ENCODE measurements at places on chromosomes 7 and 10.

DNA sequence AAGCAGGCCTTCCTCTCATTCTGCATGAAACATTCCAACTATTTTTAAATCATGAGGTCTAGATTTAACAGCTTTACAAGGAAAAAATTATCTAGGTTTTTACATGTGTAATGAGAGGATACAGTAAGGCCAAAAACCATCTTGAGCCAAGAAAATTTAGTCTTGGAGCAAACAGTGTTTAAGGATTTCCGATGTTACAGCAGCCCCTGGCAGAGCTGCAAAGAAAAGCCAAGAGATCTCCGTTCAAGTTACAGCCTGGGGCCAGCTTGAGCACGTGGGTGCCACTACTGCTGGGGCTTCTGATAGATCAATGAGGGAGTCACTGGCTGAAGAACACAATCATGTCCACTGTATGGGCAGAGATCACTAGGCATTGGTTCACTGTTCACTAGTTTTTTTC, 156.2 kb downstream of the EVX1 start:
- DNase-seq, result no peak

DNA sequence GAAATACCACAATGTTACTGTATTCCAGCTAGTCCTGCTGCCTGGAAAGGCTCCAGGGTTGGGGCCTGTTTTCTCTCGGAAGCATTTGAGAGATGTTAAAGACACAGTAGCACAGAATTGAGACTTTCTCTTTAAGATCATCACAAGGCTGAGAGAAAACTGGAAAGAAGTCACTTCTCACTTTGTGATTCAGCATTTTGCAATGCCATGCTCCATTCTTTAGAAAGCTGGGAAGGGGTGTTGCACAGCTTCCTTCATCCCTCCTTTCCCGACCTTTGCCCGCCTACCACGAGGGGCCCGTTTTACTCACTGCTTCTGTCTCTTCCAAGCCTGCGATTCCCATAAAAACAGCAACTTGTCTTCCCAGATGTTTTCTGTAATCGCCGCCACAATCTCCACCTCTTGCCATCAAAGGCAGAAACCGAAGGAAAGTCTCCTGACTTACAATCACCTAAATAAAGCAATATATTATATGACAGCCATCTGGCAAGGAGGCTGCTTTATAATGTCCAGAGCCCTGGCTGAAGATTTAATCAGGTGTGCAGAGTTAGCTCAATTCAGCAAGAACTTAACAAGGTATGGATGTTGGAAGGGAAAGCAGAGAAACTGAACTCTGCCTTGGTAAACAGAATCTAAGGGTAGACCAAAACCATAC, 18.9 kb downstream of the NOD1 start:
- DNase-seq, result no peak

- DNase-seq, result no peak
Measured at GRCh38 chr10:88038268-88038667, 174.8 kb downstream of the PTEN start.

GRCh38 chr10:85604884-85605283, 761.7 kb downstream of the GRID1 start:
- no peak for DNase-seq

DNA sequence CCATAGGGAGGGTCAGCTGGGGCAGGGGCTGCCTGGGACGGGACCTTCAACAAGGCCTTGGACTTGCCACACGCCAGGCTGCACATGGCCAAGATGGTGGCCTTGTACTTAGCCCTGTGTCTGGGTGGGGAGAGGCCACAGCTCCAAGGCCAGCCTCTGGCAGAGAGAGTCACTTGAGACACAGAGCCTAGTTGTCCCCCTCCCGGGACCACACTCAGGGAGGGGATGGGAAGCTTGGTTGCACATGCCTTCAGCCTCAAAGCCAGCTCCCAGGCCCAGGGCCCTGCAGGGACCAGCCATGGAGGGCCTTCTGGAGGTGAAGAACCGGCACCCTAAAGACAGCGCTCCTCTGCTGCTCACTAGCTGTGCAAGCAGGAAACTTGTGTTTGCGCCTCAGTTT, 16.7 kb downstream of the MMRN2 start:
- no peak for DNase-seq

GRCh38 chr10:1007583-1007982, 18.1 kb downstream of the IDI2 start:
- no peak for DNase-seq

DNA sequence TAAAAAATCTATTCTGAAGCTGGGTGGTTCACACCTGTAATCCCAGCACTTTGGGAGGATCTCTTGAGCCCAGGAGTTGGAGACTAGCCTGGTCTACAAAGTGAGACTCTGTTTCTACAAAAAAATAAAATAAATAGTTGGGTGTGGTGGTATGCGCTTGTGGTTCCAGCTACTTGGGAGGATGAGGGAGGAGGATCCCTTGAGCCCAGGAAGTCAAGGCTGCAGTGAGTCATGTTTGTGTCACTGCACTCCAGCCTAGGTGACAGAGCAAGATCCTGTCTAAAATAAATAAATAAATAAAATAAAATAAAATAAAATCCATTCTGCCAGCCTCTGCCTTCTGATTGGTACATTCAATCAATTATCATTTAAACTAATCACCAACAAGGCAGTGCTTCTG, 17.5 kb downstream of the ZNF33A start:
- DNase-seq, result no peak

GRCh38 chr10:35351021-35351420, 14.7 kb downstream of the CCNY start:
- no peak for DNase-seq

GRCh38 chr7:101278461-101279292, 33.8 kb upstream of the FIS1 start:
- no peak for DNase-seq

DNA sequence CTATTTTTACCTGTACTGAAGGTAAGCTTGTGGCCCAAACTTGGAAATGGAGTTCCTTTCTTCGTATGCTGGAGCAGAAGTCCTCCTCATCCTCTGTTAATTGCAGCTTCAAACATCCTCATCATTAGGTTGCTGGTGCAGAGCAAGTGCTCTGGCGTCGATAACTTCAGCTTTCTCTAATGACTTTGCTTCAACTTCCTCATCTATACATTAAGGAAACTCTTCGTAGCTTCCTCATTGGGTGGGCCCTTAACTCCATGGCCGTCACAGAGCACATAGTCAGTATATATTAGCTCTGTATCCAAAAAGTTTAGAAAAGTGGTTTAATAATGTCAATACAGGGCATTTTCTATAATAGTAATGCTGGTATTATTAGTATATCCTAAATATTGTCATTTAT, 447.7 kb downstream of the SUGCT start:
- no peak for DNase-seq

- no peak for DNase-seq
Measured at GRCh38 chr7:47383072-47383471, 198.8 kb downstream of the TNS3 start.

DNA sequence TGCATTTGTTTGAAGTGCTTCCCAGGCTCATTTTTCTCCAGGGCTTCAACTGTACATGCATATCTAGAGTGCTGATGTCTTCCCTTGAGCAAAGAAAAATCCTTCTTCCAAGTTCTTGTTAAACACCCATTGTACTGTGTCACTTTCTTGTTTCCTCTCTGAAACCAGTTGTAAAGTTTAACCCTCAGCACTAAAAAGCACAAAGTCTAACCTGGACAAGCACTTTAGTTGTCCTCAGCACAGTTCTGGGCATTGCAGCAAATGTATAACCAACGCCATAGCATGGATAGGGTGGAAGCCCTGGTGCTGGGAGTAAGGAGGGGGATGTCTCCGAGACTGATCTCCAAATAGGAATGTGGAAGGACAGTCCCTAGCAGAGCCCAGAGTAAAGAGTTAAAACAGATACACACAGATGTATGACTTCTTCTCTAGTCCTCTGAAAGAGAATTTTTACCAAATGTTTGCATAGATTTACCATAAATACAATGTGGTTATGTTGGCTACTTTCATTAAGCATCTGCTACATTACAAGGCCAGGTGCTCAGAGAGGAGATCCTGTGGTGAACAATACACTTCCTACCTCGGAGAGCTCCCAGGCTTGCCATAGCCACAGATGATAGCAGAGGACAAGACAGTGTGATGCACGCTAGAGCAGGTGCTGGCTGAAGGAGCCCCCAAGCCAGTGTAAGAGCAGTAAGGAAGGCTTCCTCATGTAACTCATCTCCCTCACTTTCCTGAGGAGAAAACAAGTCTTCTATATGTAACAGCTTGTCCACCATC, 57.0 kb downstream of the DNAJC12 start:
- DNase-seq, result no peak

DNA sequence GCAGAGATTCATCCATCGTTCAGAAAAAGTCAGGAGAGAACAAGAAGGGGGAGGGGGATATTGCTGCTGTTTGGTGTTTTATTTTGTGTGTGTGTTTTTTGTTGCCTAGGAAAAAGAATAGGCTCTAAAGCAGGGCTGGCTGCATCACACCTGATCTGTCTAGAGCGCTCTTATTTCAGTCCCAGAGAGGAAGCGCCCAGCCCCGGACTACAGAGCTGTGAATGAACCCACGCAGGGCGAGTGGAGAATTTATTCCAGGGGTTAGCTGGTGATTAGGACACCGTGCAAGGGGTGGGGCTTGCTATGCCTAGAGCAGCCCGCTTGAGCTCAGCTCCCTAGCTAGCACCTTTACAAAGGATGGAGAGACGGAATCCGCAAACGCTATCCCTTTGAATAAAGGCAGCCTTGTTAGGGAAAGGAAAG, 621 bp upstream of the FAM13C start:
- DNase-seq, result no peak

DNA sequence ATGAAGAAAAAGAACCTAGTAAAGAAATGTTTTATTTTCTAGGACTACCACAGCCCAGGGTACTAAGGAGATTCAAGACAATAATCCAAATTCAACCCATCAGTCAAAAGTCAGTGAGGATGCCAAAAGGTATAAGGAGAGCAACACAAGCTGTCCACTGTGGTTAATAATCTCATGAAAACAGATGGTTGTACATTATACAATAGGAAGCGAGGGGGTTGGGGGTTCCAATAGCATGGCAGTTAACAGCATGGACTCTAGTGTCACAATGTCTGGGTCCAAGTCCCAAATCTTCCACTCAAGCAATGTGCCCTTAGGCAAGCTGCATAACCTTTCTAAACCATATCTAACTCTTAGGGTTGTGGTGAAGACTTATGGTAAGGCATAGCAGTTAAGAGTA, 35.1 kb downstream of the BRAF start:
- no peak for DNase-seq

DNA sequence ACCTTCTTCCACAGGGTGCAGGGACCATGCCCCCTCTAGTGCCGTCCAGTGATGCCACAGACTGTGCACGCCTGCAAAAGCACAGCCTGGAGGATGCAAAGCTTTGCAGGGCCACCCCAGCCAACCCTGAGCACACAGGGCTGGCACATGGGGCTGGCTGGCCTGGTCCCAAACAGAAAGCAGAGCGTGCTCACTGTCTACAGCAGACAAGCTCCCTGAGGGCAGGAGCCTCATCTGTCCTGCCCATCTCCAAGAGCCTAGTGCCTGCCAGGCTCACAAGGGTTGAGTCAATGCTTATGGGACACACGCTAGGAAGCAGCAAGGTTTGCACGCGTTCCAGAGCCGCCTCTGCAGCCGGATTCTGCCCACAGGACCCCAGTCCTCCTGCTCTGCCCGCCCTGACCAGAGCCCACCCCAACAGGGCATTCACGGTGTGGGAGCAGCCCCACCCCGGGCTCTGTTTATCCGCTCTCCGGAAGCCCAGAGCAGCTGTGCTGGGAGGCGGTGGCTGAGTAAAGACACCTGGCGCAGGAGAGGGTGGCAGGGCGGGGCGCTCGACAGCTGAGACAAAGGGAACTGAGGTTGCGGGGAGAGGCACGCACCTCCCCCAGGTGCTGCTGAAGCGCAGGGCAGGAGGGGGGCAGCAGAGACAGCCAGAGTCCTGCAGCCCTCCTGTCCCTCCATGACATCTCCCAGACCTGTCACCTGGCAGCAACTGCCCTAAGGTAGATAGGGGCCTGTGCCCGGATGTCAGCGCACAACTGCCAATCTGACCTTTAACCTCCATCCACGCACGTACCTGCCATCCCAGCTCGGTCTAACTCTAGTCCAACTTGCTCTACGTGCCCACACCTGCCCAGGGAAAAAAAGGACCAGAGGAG, 4.3 kb downstream of the KCNH2 start:
- DNase-seq, result no peak

- DNase-seq, result no peak
Measured at GRCh38 chr7:155808549-155809331, 3.5 kb downstream of the SHH start.

GRCh38 chr7:79272066-79272669, 181.3 kb downstream of the MAGI2 start:
- DNase-seq, result no peak

GRCh38 chr7:21544715-21545114, 1.9 kb downstream of the DNAH11 start:
- no peak for DNase-seq

GRCh38 chr7:6221340-6222319, 50.8 kb downstream of the CYTH3 start:
- DNase-seq, result no peak

- DNase-seq, result no peak
Measured at GRCh38 chr7:96855139-96855538, 145.5 kb upstream of the SEM1 start.

DNA sequence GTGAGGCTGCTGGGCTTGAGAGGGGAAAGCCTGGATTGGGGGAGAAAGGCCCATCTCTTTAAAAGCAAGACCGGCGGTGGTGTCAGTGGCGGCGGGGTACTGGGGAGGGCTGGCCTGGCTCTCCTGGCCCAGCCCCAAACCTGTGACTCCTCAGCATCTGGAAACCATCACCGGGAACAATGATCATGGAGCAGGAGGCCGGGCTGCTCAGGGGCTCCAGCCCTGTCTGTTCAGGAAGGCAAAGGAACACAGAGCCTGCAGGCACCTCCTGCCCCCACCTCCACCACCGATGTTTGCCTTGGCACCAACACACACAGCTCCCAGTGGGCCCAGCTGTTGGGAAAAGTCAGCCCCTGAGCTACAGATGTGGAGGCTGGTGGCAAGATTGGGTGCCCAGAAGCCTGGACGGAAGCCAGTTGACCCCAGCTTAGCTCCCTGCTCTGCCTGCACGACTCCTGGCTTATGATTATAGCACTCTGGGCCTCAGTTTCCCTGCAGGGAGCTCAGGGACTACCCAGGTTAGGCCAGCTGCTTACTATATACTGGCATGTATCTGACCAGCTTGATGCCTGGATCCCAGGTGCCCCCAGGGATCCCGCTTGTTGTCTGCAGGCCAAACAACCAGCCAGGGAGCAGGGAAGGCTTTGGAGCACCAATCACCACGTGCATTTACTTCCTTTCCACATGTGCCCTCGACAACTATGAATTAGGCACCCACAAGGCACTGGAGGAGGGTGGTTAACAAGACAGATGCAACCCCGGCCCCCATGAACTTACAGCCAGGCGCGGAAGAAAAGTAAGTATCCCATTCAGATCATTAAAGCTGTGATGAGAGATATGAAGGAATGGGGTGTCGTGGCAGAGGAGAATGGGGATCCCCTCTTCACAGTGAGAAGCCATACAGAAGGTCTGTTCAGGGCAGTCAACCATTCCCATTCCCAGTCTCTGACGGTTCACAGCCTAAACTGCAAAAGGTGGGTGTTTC, 37.3 kb downstream of the ZCCHC24 start:
- DNase-seq, result no peak

GRCh38 chr7:3119963-3120362, 76.3 kb upstream of the CARD11 start:
- DNase-seq, result no peak
